ENCODE measurements at places on chromosomes 5 and 9.

GRCh38 chr5:149432911-149433401 is 53.9 kb upstream of the IL17B start:
- DNase-seq: peak; percentile 30

DNA sequence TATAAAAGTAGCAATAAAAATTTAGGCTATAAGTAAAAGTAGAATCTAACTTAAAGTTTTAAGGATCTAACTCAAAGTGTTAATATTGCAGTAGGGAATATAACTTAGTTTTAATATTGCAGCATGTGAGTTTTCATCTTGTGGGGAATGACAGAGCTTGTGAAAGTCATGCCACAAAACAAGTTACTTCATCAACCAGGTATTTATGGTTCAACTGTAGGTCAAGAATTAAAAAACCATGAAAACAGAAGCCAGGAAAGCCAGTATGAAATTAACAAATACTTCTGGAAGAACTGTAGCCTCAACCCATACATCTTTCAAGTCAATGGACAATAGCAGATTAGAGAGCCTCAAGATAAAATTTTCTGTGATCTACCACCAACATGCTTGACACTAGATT is 19.0 kb downstream of the HMGCS1 start:
- DNase-seq: no peak

DNA sequence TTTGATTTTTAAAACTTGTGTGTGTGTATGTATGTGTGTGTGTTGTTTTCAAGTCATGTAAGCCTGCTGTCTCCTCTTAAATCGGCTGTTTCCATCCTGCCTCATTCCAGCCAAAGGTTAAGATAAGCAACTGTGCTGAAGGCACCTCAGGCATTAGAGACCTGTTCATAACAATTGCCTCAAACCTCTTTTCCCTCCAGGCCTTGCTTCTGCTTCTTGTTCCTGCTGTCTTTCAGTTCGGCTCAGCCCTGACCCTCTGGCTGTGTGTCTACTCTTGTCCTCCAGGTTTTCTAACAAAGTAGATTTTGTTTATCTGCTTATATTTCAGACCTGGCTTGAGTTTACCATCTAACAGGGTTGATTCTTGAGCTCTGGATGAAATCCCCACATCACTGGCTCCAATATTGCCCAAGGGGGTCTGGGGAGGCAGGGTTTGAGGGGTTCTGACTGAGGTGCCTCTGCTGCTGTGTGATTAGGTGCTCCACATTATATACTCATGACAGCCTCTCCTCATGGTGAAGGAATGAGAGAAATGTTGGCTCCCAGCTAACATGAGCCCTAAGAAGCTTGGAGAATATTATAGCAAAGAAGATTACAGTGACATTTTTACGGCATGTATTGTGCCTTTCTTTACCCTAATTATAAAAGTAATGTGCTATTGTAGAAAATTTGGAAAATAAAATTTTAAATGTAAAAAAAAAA is 229.7 kb upstream of the PIK3R1 start:
- DNase-seq: no peak

- DNase-seq: peak; percentile 93
Measured at GRCh38 chr5:139698490-139699146, 50.5 kb downstream of the CXXC5 start.

- peak; percentile 38 for DNase-seq
Measured at GRCh38 chr9:81579381-81579780, 110.0 kb downstream of the TLE1 start.

DNA sequence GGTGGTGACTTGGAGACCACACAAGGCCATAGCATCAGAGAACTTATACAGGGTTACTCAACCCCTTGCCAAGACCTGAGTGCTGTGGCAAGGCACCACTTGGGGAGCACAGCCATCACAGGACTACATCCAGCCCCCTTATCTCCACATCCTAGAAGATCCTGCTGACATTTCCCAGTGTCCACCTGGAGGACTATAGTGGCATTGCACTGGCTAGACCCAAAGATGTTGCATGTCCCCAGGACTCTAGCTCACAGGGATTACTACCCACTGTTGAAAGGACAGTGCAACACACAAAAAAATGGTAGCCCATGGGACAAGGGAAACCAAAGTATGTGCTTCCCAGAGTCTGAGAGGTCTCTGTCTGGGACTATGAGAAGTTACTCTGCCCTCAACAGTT is 411.1 kb upstream of the NUDT12 start:
- DNase-seq: no peak

DNA sequence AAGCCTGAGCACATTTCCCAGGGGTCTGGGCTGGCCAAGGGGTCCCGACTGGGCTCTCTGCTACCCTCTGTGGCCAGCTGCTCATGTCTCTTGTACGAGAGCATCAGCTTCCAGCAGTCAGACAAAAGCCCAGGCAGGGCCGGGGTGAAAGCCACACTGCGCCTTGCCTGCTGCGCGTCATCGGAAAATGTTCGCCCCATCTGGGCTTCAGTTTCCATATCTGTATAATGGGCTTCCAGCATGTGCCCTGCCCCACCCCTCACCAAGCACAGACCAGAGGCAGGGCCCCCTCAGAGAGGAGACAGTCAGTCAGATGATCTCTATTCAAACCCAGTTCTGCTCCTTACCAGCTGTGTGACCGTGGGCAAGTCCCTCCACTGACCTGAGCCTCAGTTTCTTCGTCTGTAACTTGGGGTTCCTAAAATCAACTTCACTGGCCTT is 8.0 kb upstream of the GRHPR start:
- DNase-seq: no peak

- DNase-seq: no peak
Measured at GRCh38 chr9:14733133-14733532, 10.6 kb upstream of the CER1 start.

DNA sequence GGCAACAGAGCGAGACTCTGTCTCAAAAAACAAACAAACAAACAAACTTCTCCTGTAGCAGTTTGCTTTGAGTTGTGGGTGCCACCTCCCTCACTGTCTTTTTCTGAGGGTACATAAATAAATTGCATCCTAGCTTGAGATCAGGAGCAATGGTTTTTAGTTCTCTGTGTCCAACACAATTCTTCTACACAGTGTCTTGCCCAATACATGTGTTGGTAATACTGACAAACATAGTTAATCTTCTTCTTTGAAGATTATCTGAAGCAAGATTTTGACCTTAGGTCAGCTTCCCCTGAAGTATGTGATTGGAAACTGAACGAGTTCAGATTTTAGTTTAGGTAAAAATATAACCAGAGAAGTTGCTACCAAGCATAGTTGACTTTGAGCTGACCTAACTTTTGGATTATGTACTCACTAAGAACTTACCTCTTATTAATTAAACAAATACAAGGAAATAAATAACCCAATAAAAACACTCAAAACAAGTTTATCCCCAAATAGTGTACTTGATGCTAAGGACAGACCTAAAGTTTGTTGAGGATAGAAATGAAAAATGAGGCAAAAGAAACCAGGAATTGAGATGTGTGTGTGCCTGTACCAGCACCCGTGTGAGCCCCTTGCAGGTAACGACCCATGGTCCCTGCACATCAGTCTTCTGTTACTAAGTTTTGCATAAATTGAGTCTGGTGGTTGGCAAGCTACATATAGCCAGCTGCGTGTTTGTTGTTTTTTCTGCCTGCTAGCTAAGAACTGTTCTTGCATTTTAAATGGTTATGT is 16.2 kb downstream of the TJP2 start:
- DNase-seq: no peak

DNA sequence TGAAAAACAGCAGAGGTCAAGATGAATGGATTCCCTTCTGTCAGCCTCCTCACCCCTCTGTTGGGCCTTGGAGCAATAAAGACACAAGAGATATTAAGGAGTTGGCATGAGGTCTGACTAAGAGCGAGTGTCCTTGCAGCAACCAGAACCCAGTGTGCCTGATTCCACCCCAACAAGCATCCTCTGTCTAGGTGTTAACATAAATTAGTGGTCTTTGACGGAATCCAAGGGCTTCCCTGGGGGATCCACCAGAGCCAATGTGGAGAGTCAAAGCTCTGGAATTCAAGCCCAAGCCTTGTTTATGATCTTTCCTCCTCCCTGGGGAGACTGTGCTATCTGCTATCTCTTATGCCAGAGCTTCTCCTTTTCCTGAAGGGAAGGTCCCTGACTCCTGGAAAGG is 128.1 kb upstream of the SMIM23 start:
- no peak for DNase-seq

DNA sequence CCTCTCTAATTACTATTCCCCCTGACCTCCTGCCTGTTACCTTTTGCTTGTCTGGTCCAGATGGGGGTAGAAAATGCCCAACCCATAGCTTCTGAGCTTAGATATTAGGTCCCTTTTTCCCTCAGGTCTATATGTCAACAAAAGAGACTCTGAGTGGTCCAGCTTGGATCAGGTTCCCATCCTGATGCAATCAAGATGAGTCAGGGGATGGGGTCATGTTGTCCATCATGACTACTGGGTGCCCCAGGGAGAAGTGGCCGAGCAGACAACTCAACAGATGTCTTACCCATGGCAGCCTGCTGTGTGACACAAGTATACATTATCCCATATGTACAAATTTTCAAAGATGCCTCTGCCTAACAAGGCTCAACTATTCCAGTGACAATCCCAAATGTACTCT is 9.1 kb upstream of the ANKH start:
- no peak for DNase-seq

DNA sequence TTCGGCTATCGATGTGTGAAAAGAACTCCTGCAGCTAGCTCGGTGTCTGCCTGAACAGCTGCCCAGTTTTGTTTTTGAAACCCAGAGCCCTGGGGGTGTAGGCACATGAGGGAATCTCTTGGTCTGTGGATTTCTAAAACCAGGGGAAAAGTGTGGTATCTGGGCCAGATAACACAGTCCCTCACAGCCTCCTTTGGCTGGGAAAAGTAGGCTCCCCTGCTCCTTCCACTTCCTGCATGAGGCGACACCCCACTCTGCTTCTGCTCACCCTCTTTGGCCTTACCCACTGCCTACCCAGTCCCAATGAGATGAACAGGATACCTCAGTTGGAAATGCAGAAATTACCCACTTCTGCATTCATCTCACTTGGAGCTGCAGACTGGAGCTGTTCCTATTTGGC is 9.5 kb upstream of the CDO1 start:
- no peak for DNase-seq

DNA sequence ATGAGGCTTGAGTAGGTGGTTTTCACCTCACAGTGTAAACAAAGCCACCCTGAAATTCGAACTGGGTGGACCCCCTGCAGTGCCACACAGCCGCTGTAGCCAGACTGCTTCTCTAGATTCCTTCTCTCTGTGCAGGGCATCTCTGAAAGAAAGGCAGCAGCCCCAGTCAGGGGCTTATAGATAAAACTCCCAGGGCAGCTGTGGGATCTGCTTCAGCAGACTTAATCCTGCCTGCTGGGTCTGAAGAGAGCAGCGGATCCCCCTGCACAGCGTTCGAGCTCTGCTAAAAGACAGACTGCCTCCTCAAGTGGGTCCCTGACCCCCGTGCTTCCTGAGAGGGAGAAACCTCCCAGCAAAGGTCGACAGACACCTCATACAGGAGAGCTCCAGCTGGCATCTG is 71.4 kb downstream of the CARTPT start:
- DNase-seq: no peak

DNA sequence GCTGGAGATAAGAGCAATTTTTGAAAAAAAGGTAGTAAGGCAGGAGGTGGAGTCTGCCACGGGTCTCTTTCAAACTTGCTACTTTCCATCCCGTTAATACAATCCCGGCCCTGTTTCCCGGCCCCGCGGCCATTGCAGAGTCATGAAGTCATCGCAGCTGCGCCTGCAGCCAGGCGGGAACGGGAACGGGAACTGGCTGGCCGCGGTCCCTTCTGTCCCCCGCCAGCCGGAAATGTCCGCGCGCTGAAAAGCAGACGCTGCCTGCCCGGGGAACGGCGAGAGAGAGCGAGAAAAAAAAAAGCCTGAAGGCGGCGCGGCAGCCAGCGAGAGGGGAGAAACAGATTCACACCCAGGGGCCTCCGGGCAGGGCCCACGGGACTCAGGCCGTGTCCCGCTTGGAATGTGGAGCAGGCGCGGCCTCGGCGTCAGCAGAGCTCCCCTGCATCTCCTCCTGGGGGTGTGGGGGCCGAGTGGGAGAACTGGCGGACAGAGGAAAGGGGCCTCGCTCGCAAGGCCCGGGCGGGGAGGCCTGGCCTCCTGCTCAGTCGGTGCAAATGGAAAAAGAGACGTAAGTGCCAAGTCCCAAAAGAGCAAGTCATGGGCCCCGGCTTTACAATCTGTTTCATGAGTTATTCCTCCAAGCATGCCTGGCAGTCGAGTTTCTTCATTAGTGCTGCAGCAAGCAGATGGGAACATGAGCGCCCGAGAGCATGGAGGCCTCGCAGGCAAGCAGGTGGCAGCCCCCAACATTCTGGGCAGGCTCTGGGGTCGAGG is 201.2 kb upstream of the GAS1 start:
- peak; percentile 93 for DNase-seq

DNA sequence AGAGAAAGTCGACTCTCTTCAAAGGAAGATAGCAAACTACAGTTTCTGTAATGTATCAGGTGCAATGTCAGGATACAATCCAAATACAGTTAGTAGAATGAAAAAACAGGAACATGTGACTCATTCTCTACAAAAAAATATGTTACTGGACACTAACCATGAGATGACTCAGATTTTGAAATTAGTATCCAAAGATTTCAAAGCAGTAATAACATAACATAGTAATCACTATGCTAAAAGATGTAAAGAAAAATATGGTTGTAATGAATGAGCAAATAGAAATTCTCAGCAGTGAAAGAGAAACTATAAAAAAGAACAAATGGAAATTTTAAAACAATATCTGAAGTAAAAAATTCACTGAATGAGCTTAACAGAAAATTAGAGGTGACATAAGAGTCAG is 42.3 kb downstream of the SHOC1 start:
- DNase-seq: no peak

- peak; percentile 43 for DNase-seq
Measured at GRCh38 chr5:38800515-38800914, 45.3 kb upstream of the OSMR start.

DNA sequence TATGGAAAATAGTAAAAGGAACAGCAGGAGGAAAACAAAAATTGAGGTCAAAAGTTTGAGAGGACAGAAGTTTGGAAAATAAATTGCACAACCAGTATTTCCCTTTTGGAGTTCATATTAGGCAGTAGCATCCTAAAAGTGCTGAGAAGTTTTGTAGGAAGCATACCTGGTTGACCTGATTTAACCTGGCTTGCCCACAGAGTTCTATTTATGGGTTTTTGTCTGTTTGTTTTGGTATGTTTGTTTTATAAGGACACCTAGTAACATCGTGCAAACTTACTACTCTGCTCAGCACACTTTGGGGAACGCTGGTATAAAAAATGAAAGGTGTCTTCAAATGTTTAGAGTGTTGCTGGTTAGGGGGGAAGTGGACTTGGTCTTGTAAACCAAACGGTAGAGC is 15.1 kb downstream of the ADRB2 start:
- DNase-seq: no peak

DNA sequence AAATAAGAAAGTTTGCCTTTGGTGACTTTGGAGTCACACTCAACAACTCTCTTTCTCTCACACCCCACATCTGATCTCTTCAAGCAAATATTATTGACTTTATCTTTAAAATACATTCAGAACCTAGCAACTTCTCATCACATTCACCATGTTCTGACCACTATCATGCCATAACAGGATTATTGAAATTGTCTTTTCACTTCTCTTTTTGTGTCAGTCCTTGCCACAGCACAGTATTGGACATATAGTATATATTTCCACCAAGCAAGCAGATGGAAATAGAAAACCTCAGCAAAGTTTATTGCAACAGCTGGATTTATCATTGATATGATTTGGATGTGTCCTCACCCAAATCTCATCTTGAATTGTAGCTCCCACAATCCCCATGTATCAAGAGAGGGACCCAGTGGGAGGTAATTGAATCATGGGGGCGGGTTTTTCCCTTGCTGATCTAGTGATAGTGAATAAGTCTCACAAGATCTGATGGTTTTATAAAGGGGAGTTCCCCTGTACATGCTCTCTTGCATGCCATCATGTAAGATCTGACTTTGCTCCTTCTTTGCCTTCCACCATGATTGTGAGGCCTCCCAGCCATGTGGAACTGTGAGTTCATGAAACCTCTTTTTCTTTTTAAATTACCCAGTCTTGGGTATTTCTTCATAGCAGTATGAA is 26.9 kb upstream of the ITGA1 start:
- no peak for DNase-seq
